ENCODE measurements at places on chromosomes 13 and 19.

- DNase-seq = no peak
Measured at GRCh38 chr13:23845105-23845725, 44.0 kb downstream of the MIPEP start.

- DNase-seq = no peak
Measured at GRCh38 chr19:51564791-51565190, 6.3 kb upstream of the ZNF175 start.

GRCh38 chr13:85640727-85641126, 158.5 kb downstream of the SLITRK6 start:
- no peak for DNase-seq

GRCh38 chr19:56177564-56178243, 1.9 kb downstream of the GALP start:
- no peak for DNase-seq

DNA sequence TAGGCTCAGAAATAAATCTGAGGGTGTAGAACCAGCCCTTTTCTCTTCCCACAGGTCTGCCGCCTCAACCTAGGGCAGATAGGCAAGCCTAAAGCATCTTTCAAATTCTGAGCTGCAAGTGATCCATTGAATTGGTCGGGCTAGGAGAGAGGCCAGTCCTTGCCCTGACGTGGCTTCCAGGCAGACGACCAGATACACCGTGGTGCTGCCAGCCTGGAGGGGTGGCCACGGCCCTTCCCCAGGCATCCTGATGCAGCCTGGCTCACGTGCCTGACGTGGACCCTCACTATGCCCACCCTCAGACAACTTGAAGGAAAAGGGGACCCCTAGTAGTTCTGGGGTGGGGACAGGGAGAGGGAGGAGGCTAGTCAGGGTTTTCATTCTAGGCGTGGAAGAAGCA, 859.3 kb upstream of the KLHL1 start:
- no peak for DNase-seq

DNA sequence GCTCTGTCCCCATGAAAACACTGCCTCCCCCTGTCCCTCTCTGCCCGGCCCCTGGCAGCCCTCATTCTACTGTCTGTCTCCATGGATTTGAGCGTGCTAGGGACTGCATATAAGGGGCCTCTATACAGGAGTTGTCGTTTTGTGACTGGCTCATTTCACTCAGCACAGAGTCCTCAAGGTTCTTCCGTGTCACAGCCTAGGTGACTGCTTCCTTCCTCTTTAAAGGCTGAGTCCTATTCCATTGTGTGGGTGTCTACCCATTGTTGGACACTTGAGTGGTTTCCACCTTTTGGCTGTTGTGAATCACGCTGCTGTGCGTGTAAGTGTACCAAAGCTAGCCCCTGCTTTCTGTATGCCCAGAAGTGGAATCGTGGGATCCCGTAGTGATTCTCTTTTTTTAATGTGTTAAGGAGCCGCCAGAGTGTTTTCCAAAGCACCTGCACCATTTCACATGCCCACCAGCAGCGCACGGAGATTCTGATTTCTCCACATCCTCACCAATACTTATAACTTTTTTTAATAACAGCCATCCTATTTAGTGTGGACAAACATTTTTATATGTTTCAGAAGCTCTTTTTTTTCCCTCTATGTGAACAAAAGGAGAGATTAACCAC, 116.7 kb downstream of the COL4A2 start:
- no peak for DNase-seq

- no peak for DNase-seq
Measured at GRCh38 chr13:85216576-85216975, 582.6 kb downstream of the SLITRK6 start.

GRCh38 chr19:42628411-42629140, 33.9 kb upstream of the CEACAM8 start:
- DNase-seq = no peak

GRCh38 chr13:93715866-93716265, 489.3 kb downstream of the GPC6 start:
- no peak for DNase-seq

- no peak for DNase-seq
Measured at GRCh38 chr13:23870356-23871140, 18.7 kb downstream of the MIPEP start.

- no peak for DNase-seq
Measured at GRCh38 chr13:40164133-40164532, 502.3 kb downstream of the FOXO1 start.

GRCh38 chr13:28657784-28658538, 969 bp upstream of the POMP start:
- no peak for DNase-seq

DNA sequence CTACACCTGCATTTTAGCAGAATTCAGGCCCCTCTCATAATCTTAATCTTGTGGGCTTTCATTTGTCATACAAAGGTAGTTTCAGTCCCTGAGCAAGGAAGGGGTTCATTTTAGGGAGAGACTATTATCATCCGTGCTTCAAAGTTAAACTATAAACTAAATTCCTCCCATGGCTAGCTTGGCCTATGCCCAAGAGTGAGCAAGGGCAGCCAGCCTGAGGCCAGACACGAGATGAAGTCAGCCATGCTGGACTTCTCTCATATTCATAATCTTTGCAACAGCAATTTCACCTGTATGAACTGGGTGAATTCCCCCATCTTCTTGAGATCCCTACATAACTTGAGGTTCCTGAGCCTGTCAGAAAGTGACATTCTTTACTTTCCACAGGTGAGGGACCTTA, 13.0 kb downstream of the ERICH4 start:
- DNase-seq = no peak

- no peak for DNase-seq
Measured at GRCh38 chr19:56476093-56476492, 1.1 kb downstream of the ZNF667 start.

- DNase-seq = no peak
Measured at GRCh38 chr19:32063601-32064000, 281.8 kb upstream of the ZNF507 start.

GRCh38 chr19:11576227-11576626, 1.2 kb downstream of the ACP5 start:
- no peak for DNase-seq

Measured in ovary (tissue), 10 donors.